ENCODE measurements at places on chromosomes 4 and X. TPM values are rescaled to one million over a fixed set of nuclear protein-coding genes. Genes with fewer than 3 reads are reported as not detected.
A peak's percentile ranks its signal among the peaks of the same experiment; 100 is the strongest.

DNA sequence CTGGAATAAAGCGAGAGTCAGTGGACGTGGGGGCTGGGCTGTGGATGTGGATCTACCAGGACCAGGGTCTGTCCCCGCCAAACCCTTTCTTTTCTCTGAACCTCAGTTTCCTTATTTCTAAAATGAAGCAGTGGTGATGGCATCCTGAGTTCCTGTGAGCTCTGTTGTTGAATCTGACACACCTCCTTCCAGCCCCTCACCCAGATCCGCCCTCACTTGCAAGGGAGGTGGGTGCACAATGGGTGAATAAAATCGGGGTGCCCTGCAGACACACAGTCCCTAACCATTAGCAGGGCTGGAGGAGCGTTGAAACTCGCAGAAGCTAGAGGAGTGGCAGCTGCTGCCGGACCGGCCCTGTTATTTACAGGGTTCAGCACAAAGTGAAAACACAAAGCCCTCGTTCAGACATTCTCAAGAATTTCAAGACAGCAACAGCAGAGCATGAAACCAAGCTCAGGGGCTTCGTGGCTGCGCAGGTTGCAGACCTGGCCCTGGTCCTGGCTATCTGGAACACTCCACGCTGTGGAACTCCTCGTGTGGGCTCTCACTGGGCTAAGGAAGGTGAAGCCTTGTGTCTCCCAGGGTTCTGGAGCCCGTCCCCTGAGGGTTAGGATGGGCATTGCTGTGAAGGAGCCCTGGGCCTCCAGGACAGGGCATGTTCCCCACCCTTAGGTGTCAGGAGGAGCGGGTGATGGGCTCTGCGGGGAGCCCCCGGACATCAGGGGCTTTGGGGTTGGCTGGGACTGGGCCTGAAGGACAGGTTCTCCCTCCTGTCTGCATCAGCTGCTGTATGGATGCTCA lies 42.9 kb downstream of the PSAPL1 start:
- H3K4me1 ChIP-seq, result peaks cover 4% of the 10 kb centered on the region
- no peak for DNase-seq
- H3K27ac ChIP-seq, result no peak overlapping the region
- no peaks in the 10 kb centered on the region for H3K27me3 ChIP-seq
- no peaks in the 10 kb centered on the region for H3K36me3 ChIP-seq
- no peak overlapping the region for H3K4me3 ChIP-seq

DNA sequence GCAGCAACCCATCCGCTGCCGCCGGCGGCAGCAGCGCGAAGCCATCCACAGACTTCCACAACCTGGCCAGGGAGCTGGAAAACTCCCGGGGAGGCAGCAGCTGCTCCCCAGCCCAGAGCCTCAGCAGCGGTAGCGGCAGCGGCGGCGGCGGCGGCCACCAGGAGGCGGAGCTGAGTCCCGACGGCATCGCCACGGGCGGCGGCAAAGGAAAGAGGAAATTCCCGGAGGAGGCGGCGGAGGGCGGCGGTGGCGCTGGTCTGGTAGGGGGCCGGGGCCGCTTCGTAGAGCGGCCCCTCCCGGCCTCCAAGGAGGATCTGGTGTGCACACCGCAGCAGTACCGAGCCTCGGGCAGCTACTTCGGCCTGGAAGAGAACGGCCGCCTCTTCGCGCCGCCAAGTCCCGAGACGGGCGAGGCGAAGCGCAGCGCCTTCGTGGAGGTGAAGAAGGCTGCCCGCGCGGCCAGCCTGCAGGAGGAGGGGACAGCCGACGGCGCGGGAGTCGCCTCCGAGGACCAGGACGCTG lies 4.9 kb downstream of the PRDM8 start:
- H3K4me1 ChIP-seq, result peaks cover 3% of the 10 kb centered on the region
- H3K4me3 ChIP-seq, result peak overlapping the region; percentile 61
- no peak overlapping the region for H3K27ac ChIP-seq
- no peaks in the 10 kb centered on the region for H3K36me3 ChIP-seq
- H3K27me3 ChIP-seq, result peaks cover 77% of the 10 kb centered on the region

DNA sequence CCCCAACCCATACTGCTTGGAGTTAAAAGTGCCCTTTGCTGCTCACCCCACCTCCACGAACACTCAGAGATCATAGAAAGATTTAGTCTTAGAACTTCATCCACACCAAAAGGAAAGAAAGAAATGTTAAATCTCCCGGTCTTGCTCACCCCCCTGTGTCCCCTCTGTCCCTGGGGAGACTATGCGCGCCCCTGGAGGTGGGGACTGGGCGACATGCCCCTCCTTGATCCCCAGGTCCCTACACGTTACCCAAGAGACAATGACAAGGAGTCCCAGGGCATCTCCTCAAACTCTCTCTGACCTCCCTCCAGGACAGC lies 620 bp downstream of the ITM2A start:
- H3K4me3 ChIP-seq, result peak overlapping the region; percentile 73
- no peaks in the 10 kb centered on the region for H3K27me3 ChIP-seq
- H3K36me3 ChIP-seq, result no peaks in the 10 kb centered on the region
- peak overlapping the region; percentile 91 for H3K27ac ChIP-seq
- no peak for DNase-seq

GRCh38 chr4:37324546-37324945 lies 80.0 kb downstream of the NWD2 start:
- H3K4me1 ChIP-seq, result no peaks in the 10 kb centered on the region
- no peaks in the 10 kb centered on the region for H3K27me3 ChIP-seq
- H3K27ac ChIP-seq, result no peak overlapping the region
- H3K4me3 ChIP-seq, result no peak overlapping the region
- H3K36me3 ChIP-seq, result no peaks in the 10 kb centered on the region

GRCh38 chr4:67892905-67893304 lies 9.1 kb upstream of the TMPRSS11D start:
- H3K36me3 ChIP-seq, result no peaks in the 10 kb centered on the region
- H3K27ac ChIP-seq, result no peak overlapping the region
- H3K27me3 ChIP-seq, result no peaks in the 10 kb centered on the region
- no peaks in the 10 kb centered on the region for H3K4me1 ChIP-seq
- H3K4me3 ChIP-seq, result no peak overlapping the region

GRCh38 chrX:64191281-64192010 lies 14.1 kb downstream of the AMER1 start:
- H3K27me3 ChIP-seq, result no peaks in the 10 kb centered on the region
- H3K27ac ChIP-seq, result no peak overlapping the region
- no peaks in the 10 kb centered on the region for H3K4me1 ChIP-seq

DNA sequence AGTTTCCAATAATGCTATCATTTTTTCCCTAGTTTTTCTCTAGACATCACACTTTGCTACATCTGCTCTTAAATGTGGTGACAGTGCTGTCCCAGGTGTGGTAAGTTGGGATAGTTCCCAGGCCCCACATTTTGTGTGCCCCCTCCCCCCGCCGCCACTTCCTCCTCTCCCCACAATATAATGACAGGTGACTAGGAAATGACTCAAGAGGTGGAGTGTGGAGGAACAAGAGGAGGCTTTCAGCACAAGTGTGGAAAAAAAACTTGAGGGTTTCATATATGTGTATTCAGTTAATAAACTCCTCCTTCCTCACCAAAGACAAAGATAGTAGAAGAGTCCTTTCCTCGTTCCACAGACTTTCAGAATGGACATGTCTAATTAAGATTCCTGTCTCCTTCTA lies 18.3 kb upstream of the IL21 start:
- H3K36me3 ChIP-seq, result no peaks in the 10 kb centered on the region
- H3K27me3 ChIP-seq, result no peaks in the 10 kb centered on the region
- DNase-seq, result no peak
- no peaks in the 10 kb centered on the region for H3K4me1 ChIP-seq
- H3K4me3 ChIP-seq, result no peak overlapping the region
- H3K27ac ChIP-seq, result no peak overlapping the region

DNA sequence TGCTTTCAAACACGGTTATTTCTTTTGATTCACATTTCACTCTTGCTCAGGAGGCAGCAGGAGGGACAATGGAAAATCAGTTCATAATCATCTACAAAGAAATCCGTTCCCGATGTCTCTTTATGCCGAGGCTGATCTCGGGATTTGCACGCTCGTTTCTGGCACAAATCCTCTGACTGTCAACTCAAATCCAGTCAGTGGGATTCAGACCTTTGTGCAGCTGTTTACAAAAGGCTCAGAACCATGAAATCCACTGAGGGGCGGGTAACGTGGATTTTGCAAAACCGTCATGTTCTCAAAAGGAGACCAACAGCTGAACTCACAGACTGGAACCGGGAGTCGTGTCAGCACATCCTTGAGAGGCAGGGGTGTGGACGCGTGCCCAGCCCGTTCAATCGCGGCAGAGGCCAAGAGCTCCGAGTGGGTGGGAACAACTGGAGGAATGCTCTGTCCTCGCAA lies 46.4 kb downstream of the ACOX3 start:
- no peak for DNase-seq
- H3K27ac ChIP-seq, result no peak overlapping the region
- H3K4me1 ChIP-seq, result no peaks in the 10 kb centered on the region
- no peaks in the 10 kb centered on the region for H3K27me3 ChIP-seq
- H3K36me3 ChIP-seq, result peaks cover 35% of the 10 kb centered on the region

DNA sequence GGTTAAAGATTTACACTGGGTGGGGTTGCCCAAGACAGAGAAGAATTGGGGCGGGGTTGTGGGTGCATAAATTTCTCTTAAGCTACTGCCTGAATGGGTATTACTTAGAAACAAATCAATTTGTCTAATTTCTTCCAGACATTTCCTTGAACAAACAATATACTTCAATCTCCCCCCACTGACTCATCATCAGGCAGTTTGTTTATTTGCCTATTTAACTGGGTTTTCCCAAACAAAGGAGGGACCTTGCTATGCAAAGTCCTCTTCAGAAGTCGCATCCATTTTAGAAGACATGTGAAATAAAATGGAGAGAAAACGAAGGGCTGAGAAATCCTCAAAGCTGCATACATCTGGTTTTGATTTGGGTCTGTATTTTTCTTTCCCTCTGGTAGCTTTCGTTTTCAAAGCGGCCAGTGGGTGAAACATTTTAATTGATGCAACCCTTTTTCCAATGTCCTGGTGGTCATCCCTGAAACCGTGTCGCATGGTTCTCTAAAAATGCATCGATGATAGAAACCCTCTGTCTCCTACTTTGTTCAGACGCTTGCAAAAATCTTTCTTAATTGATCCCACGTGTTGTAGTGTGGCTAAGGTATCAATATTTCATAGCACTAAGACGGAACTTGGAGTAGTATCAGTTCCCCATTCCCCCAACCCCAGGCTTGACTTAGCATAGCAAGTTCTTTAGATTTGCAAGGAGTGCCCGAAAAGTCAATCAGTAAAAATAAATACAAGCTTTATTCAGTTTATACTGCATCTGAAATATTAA lies 115.1 kb upstream of the MXRA5 start:
- H3K4me1 ChIP-seq, result no peaks in the 10 kb centered on the region
- H3K27me3 ChIP-seq, result no peaks in the 10 kb centered on the region
- H3K27ac ChIP-seq, result no peak overlapping the region
- no peaks in the 10 kb centered on the region for H3K36me3 ChIP-seq
- no peak for DNase-seq

GRCh38 chr4:42676066-42676951 lies 19.4 kb upstream of the ATP8A1 start:
- peaks cover 5% of the 10 kb centered on the region for H3K4me1 ChIP-seq
- H3K27ac ChIP-seq, result no peak overlapping the region
- no peaks in the 10 kb centered on the region for H3K27me3 ChIP-seq
- no peak for DNase-seq
- no peaks in the 10 kb centered on the region for H3K36me3 ChIP-seq

DNA sequence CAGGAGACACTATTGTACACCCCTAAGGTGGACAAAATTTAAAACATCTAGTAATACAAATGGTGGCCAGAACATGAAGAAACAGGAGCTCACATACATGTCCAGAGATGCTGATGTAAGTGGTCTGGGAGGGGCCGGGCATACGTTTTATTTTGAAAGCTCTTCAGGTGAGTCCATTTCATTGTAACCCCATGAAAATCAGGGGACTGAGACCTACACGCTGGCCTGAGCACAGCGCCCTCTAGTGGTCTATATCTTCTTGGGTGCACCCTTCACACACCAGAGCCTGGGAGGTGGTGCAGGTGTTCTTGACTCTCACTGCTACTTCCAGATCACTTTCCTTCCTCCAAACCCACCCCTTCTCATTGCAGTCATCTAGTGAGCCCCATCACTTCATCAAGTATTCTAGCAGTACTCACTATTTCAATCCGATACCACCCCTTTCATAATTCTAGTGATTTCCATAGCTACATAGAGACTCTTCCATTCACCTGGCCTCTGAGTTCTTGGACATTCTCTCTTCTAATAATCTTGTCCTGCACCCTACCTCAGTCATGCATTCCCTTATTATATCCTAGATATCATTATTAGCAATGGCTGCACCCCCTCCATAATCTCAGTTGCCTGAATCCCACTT lies 4.3 kb upstream of the TLR6 start:
- H3K27ac ChIP-seq, result no peak overlapping the region
- H3K36me3 ChIP-seq, result no peaks in the 10 kb centered on the region
- no peaks in the 10 kb centered on the region for H3K4me1 ChIP-seq
- H3K27me3 ChIP-seq, result no peaks in the 10 kb centered on the region

DNA sequence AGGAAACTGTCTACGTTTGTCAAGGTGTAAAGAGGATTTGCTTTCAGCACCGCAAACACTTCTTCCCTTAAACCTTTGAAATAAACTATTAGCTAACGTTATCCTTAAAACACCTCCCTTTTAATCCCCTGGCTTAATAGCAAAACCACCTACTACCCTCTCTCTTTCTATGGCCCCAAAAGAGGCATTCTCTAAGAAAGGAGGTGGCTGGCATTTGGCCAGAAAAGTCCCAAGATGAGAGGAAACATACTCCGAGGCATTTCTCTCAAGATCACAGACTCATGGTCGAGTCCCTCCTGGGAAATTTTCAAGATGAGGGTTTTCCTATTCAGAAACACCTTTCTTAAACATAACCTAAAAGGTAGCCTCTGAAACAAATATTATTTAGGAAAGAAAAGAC lies 60.6 kb upstream of the VCX3B start:
- H3K4me3 ChIP-seq, result no peak overlapping the region
- no peaks in the 10 kb centered on the region for H3K4me1 ChIP-seq
- DNase-seq, result no peak
- H3K36me3 ChIP-seq, result no peaks in the 10 kb centered on the region

GAGE13 gene
- total RNA-seq, result not detected

FAM114A1 gene
- 5.9 TPM for total RNA-seq

CHIC1 gene
- total RNA-seq, result 5.1 TPM

Measured in thymus (tissue), 14 donors.